NCI-H2227 treated with DMSO at 0.1 percent for 48 hours (cell line): ENCODE measurements at places on chromosomes 6 and 20.

- no peak for DNase-seq
Measured at GRCh38 chr6:84227044-84227433, 404 bp downstream of the CEP162 start.

GRCh38 chr20:24007758-24008157 is 19.2 kb upstream of the GGTLC1 start:
- DNase-seq, result no peak

GRCh38 chr6:168116438-168116974 is 37.5 kb upstream of the FRMD1 start:
- DNase-seq, result no peak

GRCh38 chr6:3843379-3844096 is 5.6 kb upstream of the FAM50B start:
- no peak for DNase-seq

DNA sequence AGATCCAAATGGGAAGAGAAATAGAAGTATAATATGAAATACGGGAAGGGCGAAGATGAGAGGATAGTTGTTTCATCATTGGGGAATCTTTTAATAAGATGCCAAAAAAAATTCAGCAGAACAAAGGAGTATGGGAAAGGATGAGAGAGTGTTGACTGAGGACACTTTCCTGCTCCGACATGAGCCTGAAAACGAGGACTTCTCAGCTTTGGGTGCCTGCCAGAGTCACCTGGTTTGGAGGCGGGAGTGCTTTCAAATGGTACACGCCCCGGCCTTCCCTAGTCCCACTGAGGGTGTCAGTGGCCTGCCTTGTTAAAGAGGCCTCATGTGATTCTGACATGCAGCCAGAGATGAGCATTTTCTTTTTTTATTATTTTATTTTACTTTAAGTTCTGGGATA is 250.9 kb downstream of the ANKRD60 start:
- no peak for DNase-seq
